ENCODE measurements at places on chromosomes 7 and 10.

DNA sequence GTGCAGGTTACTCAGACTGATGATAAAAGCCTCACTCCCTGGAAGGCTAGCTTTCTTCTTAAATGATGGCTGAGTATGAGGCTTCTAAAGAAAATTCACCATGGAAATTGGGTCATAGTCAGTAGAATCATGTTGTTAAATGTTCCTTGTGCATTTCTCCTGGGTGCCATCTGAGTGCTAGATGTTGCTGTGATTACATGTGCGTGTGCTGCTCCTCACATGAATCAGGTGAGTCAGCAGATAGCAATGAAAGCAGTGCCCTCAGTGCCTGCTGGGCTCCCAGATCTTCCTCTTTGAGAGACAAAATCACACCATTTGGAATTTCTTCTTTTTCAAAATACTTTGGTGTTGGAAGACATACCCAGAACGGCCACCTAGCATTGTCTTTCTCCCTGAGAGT, 331.7 kb downstream of the XPNPEP1 start:
- DNase-seq = no peak

- no peak for DNase-seq
These were observed 83.3 kb downstream of the ELMO1 start for GRCh38 chr7:37365405-37365804.

DNA sequence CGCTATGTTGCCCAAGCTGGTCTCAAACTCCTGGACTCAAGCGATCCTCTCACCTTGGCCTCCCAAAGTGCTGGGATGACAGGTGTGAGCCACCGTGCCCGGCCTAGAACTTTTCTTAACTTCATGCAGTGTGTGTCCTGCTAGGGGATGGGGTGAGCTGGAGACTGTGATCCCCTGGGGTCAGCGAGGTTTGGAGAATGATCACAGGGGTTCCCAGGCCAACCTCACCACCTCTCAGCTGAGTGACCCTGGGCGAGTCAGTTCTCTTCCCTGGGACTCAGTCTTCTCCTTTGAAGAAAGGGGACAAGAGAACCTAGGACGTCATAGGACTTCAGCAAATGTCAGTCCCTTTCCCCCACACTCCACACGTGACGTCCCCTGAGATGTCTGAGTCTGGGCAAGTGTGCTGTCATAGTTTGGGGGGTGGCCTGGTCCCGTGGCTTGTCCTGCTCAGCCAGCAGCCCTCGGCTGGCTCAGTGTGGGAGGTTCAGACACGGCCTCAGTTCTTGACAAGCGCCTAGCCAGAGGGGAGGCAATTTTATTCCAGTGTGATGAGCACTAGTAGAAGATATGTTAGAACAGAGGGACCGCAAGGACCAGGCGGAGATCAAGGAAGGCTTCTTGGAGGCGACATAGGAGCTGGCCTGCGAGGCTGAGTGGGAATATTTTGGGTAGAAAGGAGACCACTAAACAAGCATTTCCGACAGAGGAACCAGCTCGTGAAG, 43.3 kb upstream of the ELN start:
- no peak for DNase-seq

DNA sequence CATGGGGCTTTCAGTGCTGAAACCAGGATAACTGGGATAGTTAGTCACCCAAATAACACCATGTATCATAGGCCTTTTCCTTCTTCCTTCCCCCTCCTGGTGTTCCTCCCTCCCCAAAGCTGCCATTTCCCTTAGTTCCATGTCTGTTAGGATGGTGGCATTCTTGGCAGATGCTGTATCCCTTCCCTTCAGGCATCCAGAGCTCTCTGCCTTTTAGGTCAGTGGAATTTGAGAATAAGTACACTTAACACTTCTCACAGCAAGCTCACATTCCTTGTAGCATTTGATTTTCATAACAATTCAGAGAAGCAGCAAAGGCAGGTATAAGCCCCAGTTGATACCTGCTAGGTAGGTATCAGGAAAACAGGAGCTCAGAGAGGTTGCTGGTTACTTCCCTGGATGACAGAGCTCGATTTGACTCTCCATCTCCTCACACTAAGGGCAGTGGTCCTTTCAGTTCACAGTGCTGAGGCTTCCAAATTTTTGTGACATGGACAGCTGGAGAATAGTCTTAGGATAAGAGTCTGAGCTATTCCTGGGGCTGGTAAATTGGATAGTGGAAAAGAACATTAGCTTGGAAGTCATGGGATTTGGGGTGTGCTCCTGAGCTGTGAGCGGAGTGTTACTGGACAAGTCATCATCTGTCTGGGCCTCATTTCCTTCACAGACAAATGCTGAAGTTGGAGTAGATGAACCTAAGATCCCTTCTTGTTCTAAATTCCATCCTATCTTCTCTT, 108.7 kb upstream of the RHOBTB1 start:
- DNase-seq = no peak

DNA sequence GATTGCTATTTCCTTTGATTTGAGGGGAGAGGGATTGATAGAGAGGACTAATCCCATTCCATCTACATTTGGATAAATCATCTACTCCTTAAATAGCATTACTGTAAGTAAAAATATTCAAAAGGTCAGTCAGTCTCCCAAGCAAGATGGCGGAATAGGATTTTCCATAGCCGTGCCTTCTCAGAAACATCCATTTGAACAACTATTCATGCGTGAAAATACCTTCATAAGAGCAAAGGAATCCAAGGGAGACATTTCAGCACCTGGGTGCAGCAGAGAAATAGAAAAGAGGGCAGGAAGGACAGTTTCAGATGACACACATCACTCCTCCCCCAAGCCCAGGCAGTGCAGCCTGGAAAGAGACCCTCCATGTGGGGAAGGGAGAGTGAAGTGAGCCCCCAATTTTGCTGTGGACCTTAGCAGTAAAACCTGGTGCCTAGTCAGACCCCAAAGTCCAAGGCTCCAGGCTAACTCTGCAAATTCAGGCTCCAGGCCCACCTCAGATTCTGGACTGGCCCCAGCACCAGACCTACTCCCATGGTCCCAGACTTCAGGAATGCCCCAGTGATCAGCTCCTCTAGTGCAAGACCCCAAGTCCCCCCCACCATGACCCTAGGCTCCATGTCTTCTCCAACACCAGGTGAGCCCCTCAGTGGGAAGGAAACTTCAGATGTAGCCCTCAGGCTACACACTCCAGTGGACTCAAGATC, 104.3 kb upstream of the LANCL2 start:
- no peak for DNase-seq

DNA sequence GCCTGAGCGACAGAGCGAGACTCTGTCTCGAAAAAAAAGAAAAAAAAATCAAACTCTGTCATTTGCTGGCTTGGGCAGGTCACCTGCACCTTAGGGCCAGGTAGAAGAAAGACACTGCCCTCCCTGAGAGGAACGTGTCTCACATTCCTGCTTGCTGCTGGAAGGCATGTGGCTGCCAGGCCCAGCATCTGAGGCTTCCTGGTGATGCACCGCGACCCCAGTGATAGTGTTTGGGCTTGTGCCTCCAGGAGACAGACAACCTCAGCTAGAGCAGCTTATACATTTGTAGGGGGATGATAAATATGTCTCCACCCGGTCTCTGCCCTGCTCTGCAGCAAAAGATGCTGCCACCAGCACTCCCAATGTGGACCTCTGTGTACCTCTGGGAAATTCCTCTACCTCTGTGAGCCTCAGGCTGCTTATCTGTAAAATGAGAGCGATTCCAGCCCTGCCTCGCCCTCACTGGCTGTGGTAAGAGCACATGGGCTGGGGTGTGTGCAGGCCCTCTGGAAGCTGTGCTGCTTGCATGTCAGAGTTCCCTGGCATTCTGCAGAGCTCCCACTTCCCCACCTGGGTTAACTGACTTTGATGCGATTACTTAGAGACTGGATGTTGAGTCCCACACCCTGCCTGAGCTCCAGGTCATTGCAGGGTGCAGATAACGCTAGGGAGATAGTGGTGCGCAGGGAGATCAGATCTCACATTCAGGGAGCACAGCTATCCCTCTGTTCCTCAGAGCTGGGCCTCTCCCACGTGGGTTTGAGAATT, 19.9 kb downstream of the SLC29A3 start:
- DNase-seq = no peak

DNA sequence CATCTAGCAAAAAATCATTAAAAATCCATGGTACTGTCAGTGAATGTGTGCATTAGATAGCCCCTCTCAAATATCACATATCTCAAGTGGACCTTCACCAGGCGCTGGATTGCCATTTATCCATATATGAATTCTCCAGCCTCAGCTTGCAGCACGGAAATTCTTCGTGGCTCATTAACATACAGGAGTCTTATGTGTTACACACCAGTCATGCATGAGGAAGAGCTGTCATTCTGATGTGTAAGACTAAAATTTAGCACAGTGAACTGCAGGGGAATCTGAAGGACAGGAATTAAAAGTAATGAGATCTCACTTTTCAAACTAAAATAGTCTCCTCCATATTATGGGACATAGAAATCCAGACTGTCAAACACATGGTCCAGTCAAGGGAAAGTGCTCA, 542.4 kb upstream of the DPP6 start:
- no peak for DNase-seq

DNA sequence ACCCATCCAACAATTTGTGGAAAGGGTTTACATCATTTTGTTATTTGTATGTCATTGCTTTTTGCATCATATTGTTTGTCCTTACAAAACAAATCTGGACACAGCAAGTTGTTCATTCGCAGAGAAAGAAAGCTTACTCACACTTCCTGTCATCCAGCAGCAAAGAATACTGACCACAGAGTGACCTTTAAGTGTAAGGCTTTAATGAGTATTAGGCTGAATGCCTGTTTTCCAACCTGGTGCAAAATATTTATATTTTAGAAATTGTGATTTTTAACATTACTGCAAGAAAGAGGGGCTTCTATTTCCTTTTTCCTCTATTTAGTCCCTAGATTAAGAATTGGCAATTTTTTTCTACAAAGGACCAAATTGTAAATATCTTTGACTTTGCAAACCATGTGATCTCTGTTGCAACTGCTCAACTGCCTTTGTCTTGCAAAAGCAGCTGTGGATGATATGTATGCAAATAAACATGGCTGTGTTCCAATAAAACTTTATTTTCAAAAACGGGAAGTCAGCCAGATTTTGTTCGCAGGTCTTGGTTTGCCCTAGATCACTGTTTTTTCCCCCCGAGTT, 27.8 kb upstream of the ITGB1 start:
- no peak for DNase-seq

- peak; percentile 10 for DNase-seq
These were observed 38.1 kb downstream of the RASGEF1A start for GRCh38 chr10:43228783-43229207.

- no peak for DNase-seq
These were observed 1024.8 kb upstream of the AUTS2 start for GRCh38 chr7:68573271-68574005.

DNA sequence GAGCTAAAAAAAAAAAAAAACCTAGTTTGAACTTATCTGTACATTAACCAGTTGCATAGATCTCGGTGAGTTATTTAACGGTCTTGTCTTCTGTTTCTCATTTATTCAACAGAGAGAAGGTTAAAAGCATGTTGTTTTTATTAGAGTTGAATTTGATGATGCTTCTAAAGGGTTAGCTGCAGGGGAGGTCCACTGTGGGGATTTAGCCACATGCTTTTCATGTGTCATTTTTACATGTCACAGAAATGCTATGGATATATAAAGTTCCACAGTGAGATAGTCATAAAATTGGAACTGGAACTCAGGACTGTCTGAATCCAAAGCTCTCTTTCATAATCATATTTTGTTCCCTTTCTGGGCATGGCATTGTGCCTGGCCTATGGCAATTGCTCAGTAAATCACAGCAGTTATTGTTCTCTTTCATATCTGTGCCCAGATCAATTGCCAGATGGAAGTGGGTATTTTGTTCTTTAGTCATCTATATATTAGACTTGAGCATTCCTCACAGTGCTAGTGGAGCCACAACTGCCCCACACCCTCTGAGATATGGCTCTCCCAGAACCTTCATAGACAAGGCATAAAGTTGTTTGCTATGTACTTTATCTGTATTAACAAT, 578.8 kb downstream of the NRG3 start:
- no peak for DNase-seq

DNA sequence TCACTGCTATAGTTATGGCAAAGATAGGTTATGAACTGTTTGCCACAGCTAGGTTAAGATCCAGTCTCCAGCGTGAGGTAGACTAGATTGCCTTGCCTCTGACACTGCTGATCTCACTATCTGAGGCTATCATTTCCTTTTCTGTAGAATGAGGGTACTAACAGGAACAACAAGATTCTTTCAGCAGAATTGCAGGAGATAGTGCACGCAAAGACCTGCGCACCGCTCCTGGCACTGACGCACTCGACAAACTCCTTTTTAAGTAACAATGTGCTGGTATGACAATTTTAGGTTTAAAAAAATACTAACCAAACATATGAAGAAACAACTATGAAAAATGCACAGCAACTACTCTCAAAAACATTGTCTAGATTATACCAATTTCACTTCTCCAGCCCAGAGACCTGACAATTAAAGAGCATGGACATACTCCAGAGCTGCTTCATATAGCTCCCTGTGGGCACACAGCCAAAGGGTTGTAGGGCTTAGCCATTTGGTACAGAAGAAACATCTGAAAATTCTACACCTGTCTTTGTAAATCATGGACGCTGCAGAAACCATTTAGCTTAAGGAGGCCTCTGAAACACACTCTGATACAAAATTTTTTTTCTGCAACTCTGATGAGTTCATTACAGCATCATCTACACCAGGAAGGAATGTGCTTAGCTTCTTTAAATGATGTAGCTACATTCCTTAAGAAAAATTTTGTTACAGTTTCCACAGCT, 7.8 kb downstream of the ADAM12 start:
- peak; percentile 62 for DNase-seq

DNA sequence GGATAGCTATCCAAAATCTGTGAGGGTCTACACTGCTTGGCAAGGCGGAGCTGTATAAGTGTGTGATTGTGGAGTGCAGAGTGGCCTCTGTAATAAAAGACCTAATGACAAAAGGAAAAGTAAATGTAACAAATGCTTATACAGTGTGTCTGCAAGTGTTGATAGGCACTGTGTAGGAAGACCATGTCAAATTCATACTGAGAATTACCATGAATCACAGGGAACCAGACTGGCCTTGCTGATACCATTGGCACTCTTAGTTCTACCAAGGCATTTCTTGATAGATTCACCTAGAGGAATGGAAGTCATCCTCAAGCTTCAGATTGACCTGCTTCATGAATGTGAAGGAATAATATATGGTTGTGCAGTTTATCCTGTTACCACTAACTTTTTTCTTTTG, 58.8 kb downstream of the CYCS start:
- no peak for DNase-seq

DNA sequence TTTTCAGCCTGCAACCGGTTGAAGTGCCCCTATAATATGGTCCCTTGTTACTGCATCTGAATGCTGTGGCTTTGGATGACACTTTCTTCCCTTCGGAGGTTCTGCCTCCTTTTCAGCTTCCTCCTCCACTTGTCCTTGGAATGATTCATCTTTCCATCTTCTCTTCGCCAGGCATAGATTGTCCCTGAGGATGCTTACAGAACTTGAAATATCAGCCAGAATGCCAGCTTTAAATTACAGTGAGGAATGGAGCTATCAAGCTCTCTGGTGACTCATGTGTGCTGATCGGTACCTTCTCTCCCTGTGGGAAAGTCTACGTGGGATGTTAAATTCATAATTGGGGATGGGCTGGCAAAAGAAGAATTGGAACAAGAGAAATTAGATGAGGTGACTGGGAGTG, 45.9 kb upstream of the PDK4 start:
- DNase-seq = no peak

GRCh38 chr7:45980181-45980905, 59.3 kb upstream of the IGFBP3 start:
- DNase-seq = no peak

Data from femur (tissue), 1 donor.